ENCODE measurements at places on chromosomes 1 and 21.
A peak's percentile ranks its signal among the peaks of the same experiment; 100 is the strongest.

DNA sequence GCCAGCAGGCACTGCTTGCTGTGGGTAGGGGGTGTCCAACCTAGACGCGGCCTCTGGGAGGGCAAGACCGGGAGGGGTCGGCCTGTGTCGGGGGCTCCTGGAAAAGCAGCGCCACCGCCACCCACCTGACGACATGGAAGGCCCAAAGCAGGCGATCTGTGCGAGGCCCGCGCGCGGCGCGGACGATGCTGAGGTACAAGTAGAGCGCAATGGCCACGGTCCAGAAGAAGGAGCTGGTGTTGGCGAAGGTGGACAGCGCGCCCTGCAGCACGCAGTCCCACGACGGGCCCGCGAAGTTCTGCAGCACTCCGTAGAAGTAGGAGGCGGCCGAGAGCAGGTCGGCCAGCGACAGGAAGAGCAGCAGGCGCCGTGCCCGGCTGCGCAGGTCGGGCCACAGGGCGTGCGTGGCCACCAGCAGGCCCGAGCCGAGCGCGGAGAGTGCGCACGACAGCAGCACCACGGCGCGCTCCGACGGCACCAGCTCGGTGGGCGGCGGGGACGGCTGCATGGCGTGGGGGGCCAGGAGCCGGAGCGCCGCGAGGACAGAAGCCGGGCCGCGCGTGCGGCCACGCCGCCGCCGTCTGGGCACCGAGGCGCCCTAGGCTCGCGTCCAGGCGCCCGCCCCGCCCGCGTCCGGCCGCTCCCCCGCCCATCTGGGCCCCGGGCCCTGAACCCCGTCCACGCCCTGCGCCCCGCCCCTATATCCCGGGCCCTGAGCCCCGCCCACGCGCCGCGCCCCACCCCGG is at the start of gene GPR157:
Gene GPR157, minus strand, starts transcription at position 583 of the 746 bp plus-strand sequence. Its CDS starts 75 bp downstream, at position 508.
- peak; percentile 71 for DNase-seq

GRCh38 chr1:228005511-228006033 is 1.2 kb upstream of the WNT3A start:
- DNase-seq: no peak

GRCh38 chr1:176338877-176339276 is 124.1 kb upstream of the PAPPA2 start:
- DNase-seq: no peak

GRCh38 chr1:167219194-167219593 is 1.5 kb upstream of the POU2F1 start:
- DNase-seq: no peak

- no peak for DNase-seq
Measured at GRCh38 chr1:36007741-36008140, 76.2 kb upstream of the TEKT2 start.

DNA sequence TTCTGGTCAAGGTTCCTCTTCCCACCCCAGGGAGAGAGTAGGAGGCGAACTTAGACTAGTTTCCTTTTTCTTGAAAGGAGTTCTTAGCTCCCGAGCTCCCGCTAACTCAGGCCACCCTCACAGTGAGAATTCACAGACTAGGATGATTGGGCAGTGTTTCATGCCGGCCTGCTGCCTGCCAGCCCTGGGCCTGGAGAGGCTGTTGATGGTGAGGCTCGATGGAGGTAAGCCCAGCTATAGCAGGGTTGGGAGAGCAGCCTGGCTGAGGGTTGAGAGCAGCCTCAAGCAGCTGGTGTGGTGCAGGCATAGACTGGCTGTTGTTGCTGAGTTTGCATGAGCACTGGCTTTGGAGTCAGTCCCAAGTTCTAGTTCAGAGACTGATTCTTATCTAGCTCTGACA is 274.4 kb downstream of the MATN1 start:
- no peak for DNase-seq

GRCh38 chr1:3778590-3779264 is 6.2 kb downstream of the SMIM1 start:
- no peak for DNase-seq

- DNase-seq: peak; percentile 74
Measured at GRCh38 chr21:26506956-26507355, 66.1 kb downstream of the CYYR1 start.

GRCh38 chr1:2591581-2592261 is 5.1 kb downstream of the PRXL2B start:
- no peak for DNase-seq

DNA sequence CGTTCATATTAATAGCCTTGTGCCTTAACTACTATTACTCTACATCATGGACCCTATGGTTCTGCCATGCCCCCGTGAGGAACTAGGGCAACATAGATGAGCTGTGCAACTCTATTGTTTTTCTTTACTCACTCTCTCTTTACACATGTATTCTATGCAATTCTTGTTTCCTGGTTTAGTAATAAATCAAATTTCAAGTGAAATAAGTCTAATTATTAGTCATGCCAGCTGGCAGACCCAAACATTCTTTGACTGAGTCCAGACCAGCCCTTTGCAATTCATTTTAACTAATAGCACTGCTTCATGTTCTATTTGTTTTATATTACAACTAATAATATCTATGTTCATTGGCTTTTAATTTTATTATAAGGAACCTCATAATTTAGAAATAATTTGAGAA is 789.3 kb upstream of the ADAMTS5 start:
- DNase-seq: no peak

DNA sequence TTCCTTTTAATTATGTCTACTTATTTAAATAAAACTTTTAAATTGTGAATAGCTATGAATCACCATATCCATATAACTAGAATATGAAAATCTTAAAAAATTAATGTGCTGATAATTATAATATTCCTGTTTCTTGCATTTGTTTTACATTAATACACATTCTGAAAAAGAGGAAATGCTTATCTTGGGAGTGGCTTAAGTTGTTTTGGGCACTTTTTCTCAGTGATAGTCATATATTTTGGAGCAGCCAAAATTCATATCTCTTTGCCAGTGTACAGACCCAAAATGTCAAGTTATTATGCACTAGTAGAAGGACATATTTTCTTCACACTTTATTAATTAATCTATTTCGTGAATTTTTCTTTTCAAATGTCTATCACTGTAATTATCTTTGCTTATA is 838.5 kb downstream of the USP25 start:
- no peak for DNase-seq

GRCh38 chr21:44871576-44872269 is 1.8 kb downstream of the PTTG1IP start:
- peak; percentile 53 for DNase-seq

- no peak for DNase-seq
Measured at GRCh38 chr1:79431340-79431739, 424.8 kb upstream of the ADGRL4 start.

- DNase-seq: no peak
Measured at GRCh38 chr1:64440183-64440826, 29.6 kb upstream of the CACHD1 start.

DNA sequence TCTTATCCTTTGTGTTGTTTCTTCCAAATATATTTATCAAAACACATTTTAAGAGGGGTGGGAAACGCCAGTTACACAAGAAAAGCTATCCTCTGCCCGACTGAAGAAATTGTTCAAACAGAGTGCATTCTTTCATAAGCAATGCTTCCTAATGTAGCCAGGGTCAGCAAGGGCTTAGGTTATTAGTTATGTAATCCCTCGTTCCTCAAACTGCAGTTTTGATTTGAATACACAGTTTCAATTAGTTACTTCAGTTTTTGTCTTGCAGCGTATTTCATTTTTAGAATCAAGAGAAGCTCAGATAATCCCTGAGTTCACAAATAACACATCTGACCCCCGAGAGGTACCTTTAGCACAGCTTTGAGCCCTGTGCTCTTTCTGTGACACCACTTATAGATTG is 141.7 kb upstream of the NRIP1 start:
- DNase-seq: no peak

DNA sequence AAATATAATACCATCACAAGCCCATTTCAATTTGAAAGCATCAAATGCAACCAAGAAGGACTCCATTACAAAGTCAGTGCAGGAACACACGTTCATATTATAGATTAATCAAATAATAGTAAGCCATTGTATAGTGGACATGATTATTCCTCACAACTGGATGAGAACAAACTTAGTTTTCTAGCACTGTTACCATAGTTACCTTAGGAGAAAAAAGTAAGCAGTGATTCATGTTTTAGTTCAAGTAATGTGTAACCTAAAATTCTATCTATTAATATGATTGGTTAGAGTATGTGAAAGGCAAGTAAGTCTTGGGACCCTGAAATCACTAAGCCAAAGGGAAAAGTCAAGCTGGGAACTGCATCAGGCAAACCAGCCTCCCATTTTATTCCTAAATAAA is 15.2 kb downstream of the SSX2IP start:
- no peak for DNase-seq

DNA sequence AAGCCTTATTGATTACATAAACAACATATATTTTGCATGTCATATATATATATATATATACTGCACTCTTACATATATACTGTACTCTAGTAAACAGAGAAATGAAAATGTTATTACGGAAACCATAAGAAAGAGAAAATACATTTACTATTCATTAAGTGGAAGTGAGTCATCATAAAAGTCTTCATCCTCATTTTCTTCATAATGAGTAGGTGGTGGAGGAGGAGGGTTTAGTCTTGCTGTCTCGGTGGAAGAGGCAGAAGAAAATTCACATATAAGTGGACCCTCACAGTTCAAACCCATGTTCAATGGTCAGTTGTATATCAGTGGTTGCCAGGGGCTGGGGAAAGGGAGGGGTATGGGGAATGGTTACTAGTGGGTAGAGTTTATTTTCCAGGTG is 8.0 kb upstream of the IFNLR1 start:
- no peak for DNase-seq

DNA sequence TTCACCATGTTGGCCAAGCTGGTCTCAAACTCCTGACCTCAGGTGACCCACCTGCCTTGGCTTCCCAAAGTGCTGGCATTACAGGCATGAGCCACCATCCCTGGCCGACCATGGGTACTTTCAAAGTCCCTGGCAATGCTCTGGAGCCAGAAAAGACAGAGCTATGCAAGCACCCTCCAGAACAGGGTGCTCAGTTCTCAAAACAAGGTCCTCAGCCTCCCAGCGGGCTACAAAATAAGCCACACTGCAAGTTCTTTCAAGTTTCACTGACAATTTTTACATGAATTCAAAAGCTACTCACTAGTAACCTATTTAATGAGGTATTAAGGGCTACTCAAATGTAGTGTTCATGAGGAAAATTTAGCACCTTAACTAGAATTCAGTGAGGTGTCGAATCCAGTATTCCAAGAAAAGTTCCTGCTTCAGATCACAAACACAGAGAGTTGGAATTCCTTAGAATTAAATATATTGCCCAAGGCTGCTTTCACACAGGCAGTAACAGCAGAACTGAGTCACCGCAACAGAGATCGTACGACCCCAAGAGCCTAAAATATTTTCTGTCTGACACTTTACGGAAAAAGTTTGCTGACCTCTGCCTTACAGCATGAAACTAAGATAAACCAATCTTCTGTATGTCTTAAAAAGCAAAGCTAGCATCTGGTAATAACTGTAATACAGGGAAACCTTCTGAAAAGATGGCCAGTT is 60.7 kb downstream of the HSF2BP start:
- DNase-seq: peak; percentile 84

DNA sequence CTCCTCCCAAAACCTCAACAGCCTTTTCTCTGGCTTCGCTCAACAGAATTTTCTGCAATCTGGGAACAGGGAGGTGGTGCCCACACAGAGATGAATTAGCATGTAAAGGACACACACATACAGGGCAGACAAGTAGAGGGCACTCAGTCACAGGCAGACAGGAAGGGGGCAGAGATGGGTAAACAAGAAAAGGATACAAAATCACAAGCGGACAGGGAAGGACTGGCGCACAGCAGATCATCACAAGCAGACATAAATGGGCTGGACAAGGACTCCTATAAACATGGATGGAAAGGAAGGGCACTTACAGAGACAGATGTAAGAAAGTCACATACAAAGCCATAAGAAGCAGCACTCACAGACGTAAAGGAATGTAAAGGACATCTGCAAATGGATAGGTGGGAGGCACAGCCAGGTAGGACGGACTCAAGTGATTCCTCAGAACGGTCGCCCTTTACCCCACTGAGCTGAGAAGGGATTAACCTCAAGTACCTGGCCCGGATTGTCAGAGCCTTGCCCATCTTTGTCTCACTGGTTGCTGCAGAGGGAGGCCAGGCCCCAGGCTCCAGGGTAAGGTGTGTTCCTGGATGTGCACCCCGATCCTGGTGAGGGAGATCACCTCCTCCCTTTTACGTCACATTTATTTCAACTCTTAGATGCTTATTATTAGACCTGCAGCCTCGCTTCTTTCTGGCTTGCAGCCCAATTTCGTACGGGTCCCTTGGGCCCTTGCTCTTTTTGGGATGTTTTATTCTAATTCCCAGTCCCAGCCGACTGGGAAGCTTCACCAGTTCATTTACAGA is 836 bp upstream of the PRCC start:
- no peak for DNase-seq

GRCh38 chr1:53278298-53278725 is 40.0 kb upstream of the MAGOH start:
- peak; percentile 17 for DNase-seq

- no peak for DNase-seq
Measured at GRCh38 chr1:245195398-245195797, 40.6 kb downstream of the KIF26B start.

- DNase-seq: peak; percentile 91
Measured at GRCh38 chr1:2322065-2322571, 69.2 kb downstream of the MORN1 start.

DNA sequence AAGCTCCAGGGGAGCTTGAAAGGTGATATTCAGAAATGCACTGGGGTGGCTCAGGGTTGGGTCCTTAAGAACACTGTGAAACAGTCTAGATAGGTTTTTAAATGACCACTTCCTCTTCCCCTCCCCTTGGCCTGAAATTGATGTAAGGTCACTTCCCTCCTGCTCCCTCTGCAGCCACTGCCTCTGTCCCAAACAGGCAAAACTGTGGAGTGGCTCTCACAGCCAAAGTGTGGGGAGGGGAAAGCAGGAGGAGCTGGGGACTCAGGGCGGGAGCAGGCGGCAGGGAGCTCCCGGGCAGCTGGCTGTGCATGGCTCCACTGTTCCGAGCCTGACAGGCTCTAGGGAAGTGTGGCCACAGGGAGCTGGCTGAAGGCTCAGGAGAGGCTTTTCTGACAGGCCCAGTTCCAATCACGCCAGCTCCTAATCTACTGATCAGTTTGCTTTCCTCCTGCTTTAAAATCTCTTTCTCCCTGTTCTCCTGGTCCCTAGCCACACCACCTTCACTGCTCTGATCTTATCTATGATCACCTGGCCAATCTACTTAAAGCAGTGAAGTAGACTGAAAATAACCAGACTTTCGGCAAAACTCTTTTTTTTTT is 5.1 kb upstream of the CSRP1 start:
- DNase-seq: no peak

DNA sequence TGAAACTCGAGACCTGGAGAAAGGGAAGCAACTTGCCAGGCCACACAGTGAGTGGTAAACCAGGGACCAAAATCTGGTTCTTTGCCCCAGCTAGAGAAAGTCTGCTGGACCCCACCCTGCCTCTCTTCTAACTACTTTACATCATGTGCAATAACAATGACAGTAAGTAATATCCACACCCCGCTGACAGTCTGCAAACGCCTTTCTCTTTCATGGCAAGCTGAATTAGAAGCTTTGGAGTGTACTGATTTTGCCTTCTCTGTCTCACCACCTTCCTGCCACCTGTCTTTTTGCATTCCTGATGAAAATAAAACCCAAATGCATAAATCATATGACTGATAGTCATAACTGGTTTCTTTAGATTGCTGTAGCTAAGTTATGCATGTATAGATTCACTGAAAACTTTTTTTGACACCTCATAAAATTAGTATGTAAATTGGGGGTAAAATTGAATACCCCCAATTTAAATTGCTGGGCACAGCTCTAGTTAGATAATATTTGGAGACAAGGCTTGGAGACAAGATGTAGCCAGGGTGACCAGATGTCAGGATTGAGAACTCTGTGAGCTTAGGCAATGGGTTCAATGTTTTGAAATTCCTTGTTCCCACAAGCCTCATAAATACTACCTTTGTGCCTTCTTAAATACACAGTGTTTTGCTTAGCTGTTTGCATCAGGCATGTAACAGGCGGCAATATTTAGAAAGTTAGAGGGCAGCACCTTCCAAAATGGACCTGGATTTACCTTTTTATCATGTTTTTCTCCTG is 73.5 kb downstream of the ST6GALNAC5 start:
- no peak for DNase-seq

Measured in fibroblast of skin of right biceps (primary cell).